ENCODE measurements at places on chromosomes 6 and 20. TPM values are rescaled to one million over a fixed set of nuclear protein-coding genes. Genes with fewer than 3 reads are reported as not detected.

Gene IL20RA
- 17.1 TPM for total RNA-seq

Gene CLPSL1
- not detected for total RNA-seq

Gene RANBP9
- 23.4 TPM for total RNA-seq

Gene FAM217A
- not detected for total RNA-seq

Gene TCP11
- total RNA-seq, result not detected

Gene UBD
- total RNA-seq, result not detected

Gene CST2
- not detected for total RNA-seq

Gene BHLHE23
- not detected for total RNA-seq

Gene SIRPB1
- total RNA-seq, result 0.48 TPM

Gene TMEM63B
- 54.9 TPM for total RNA-seq

Gene TREM1
- total RNA-seq, result 0.72 TPM

Gene TPD52L1
- 121 TPM for total RNA-seq

Gene KIF25
- not detected for total RNA-seq

Gene FHL5
- not detected for total RNA-seq

Gene FAM162B
- not detected for total RNA-seq

Gene SNRPB
- 325 TPM for total RNA-seq

Gene SSTR4
- total RNA-seq, result not detected

Gene DBNDD2
- total RNA-seq, result 22.6 TPM

Gene PRSS16
- total RNA-seq, result 5.5 TPM

Gene PSORS1C1
- total RNA-seq, result 1.7 TPM

Gene GABBR1
- 4.9 TPM for total RNA-seq

Gene CGA
- total RNA-seq, result not detected

Gene TULP4
- 166 TPM for total RNA-seq

Gene LY6G6F
- total RNA-seq, result not detected

Data from tracheal epithelial cell (primary cell).